ENCODE measurements at places on chromosomes 5 and 9.

DNA sequence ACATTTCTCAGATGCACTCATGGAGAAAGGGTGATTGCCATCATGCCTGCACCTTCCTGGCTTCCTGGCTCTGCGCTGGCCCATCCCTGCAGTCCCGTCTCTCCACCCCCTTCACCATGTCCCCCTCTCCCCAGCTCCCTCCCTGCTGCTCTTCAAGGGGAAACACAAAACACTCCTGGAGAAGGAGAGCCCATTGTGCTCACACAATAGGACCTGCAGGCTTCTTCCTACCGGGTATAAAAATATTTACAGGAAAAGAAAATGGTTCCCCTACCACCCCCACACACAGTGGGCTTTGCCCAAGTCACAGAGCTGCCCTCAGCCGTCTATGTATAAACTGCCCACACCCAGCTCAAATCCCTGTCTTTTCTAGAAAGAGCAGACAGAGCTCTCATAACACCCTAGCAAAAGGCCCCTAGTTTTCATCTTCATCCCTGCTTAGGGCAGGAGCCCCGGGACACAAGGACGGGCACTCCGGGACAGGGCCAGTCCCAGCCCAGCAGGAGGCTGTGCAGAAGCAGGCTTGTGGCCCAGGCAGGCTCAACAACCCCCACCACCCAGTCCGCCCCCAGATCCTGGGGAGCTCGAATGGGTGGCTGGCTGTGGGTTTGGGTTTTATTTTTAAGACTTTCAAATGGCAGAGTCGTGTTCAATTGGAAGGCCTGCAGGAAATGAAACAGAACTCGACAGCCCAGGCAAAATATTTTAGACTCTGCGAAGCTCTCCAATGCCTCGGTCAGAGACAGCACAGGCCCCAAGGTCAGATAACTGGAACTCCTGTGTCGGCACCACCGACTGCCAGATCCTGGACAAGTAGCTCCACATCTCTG is 77.3 kb downstream of the LRSAM1 start:
- DNase-seq = no peak

GRCh38 chr5:33146881-33147280 is 293.9 kb upstream of the TARS1 start:
- no peak for DNase-seq

GRCh38 chr5:130541617-130542221 is 623.3 kb downstream of the HINT1 start:
- no peak for DNase-seq

DNA sequence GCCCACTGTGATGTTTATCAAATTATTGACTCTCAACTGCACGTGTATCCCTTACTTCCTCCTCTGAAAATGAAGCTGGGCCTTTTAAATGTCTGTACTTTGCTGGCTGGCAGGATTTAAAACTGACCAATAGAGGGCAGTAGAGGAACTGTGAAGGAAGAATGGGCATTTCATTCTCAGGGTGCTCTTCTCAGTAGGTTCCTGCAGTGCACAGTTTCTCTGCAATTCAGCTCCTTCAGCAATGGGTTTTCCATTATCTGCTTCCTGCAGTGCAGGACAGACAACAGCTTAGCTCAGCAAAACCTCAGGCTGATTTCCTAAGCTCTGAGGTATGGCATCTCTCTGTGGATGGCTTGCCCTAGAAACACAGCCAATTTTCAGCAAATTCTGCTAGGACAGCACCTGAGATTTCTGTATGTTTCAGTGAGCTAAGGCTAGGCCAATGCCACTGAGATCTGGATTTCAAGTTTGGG is 298.4 kb upstream of the PRDM9 start:
- DNase-seq = peak; percentile 23

DNA sequence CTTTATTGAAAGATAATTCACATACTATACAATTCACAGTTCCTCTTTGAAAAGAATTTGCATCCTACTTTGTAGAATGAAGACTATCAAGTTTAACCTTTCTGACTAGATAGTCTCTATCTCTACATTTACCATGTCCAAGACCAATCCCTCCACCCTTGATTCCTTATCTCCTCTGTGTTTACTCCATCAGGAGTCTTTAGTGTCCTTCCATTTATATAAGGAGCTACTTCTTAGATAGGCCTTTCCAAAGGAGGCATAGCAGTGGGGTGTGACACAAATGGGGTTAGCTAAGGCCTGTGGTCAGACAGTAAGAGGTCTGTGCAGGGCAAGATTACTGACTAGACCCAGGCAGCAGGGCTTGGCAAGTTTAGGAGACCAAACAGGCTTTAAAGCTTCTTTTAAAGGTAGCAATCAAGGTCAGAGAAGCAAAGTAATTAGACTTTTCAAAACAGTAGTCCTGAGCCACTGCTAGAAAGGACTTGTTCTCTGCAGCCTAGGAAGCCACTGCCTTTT is 11.1 kb upstream of the DMXL1 start:
- DNase-seq = no peak

DNA sequence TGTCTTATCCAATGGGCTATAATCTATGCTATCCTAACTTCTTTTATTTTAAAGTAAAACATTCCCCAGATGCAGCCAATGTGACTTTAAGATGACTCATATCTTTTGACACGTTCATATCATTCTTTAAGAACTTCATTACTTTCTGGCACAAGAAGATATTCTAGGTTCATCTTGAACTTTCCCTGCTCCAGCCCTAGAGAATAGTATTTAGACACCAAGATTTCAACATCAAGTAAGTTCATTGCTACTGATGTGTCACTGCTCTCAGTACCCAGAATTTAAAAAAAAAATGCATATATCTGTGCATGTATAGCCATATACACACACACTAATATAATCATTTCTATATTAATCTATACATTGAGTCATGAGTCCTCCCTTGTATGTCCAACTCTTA is 175.2 kb downstream of the SAXO1 start:
- no peak for DNase-seq

DNA sequence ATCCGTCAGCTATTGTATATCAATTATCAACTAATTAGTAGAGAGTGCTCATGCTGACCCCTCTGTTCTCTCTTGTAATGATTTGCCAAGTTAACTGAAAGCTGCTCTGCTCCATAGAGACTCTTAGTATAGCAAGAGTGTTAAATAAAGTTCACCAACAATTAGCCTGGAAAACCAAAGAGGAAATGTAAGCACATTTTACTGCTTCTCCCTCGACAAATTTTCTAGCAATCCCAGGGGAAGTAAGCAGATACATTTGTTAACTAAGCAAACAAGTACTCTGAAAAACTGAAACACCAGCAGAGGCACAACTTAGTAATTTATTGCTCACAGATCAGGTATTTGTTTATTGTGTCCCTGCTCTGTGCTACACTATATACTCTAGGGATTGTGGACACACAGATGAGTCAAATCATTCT is 162.2 kb downstream of the GLIS3 start:
- no peak for DNase-seq

DNA sequence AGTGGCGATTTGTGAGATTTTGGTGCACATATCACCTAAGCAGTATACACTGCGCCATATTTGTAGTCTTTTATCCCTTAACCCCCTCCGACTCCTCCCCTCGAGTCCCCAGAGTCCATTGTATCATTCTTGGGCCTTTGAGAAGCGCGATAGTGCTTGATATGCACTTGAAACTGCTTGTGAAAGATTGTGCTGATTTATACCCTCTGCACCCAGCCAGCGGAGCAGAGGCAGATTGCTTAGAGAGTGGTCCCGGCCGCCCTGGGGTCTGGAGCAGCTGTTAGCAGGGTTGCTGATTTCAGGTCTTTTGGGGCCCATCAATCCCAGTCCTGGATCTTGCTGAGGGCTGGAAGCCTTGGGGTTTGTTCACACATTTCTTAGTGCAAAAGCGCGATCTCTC is 13.0 kb upstream of the FAM240B start:
- no peak for DNase-seq

- no peak for DNase-seq
These were observed 2.5 kb downstream of the NHP2 start for GRCh38 chr5:178150977-178151734.

DNA sequence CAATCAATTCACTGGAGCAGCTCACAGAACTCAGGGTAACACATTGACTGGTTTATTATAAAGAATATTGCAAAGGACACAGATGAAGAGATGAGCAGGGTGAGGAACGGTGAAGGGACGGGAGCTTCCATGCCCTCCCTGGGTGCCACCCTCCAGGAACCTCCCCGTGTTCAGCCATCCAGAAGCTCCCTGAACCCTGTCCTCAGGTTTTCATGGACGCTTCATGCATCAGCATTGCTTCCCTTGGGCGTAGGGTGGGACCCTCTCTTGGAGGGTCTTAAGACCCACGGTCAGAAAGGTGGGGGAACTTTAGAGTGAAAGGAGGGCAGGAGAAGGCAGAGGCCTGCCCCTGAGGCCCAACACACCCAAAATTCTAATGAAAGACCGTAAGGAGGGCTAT is 12.8 kb downstream of the LAMC3 start:
- no peak for DNase-seq

- DNase-seq = peak; percentile 47
These were observed 2.8 kb downstream of the PITX1 start for GRCh38 chr5:135030956-135031812.

DNA sequence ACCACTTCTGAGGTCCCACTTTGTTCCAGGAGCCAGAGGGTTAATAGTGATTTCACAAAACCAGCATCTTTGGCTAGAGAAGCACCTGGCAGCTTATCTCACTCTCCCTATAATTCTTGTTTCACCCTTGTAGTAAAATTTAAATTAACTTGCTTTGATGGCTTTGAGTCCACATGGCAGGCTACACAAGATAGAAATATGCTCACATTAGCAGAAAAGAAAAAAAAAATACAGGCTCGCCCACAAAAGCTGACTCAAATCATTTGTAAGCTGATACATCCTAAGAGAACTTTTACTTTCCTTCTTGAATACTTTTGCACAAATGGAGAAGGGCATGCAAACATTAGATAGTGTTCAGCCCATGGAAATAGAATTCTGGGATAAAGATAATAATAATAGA is 36.2 kb downstream of the TNFSF15 start:
- no peak for DNase-seq

DNA sequence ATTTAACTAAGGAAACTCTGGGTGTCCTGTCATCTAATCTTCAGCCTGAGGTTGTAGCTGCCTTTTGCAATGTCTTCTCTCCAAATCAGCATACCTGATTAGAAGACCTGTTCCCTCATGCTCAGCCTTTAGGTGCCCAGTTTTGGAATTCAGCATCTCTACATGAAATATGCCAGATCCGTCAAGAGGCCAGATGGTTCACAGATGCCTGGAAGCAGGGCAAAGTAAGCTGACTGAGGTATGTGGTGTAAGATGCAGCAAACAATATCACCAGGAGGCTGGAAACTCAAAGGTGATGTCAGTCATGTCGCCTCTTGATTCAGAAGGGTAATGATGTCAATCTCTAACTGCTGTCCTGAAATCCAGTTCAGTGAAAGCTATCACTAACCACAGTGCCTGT is 324.4 kb downstream of the PRELID2 start:
- no peak for DNase-seq

DNA sequence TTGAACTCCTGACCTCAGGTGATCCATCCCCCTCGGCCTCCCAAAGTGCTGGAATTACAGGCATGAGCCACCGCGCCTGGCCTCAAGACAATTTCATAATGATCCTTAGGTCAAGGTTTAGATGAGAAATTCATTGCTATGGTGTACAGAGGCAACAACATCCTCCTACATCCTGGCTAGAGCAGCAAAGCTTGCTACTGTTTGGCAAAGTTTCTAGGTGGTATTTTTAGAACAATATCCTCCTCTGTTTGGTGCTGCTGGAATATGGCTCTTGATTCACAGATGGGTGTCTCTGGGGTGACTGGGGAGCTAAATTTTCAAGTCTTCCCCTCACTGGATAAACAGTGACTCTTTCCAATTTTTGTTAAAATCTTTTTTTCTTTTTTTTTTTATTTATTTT is 30.6 kb downstream of the CRHBP start:
- DNase-seq = no peak

- DNase-seq = no peak
These were observed 752.1 kb downstream of the DTWD2 start for GRCh38 chr5:118236108-118236849.

DNA sequence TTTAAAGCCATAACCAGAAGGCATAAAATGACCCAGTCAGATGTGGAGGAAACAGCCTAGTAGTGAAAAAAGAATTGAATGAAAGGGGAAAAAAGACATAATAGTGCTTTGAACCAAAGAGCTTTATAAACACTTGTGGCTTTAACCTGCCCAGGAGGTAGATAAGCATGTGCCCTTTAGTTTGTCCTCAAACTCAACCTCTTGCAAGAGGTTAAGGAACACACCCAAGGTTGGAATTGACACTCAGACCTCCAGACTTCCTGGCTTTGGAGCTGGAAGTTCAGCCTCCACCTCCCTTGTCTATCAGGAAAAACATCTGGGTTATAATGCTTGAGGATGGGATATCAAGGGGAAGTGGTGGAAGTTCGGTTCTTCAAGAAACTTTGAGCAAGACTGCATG is 16.3 kb downstream of the NDUFA8 start:
- no peak for DNase-seq

All from nephron progenitor cell (in vitro differentiated cells).